ENCODE measurements at places on chromosomes 4 and X.

- H3K36me3 ChIP-seq: no peaks in the 10 kb centered on the region
- H3K4me1 ChIP-seq: peaks cover 8% of the 10 kb centered on the region
- no peak for DNase-seq
- H3K4me3 ChIP-seq: no peak overlapping the region
Measured at GRCh38 chrX:10597871-10598270, 22.5 kb downstream of the MID1 start.

DNA sequence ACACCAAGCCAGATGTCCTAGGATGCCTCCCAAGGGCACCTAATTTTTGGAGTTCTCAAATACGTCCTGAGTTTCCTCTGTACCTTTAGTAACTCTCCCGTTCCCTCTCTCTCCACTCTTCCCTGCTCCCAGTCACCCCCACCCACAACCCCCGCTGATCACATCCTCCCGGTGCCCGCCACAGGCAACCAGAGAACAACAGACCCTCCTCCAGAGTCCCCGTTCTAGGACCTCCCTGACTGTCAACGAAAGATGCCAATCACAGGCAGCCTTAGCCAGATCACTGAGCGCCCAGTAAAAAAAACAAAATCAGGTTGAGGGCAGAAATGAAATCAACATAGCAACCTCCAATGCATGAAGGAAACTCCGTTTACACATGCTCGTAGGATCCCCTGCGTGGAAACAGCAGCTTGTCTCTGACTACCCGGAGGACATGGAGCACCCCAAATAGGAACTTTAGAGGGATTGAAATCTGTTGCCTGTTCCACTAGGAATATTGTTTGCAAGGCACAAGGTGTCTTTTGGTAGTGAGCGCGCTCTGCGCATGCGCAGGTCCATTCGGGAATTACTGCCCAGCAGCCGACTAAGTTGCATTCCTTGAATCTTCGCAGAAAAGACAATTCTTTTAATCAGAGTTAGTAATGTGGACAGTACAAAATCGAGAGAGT lies at the start of gene GABRB1:
GABRB1 (plus strand) TSS at position 557 of the 668 bp plus-strand sequence.
- H3K36me3 ChIP-seq: no peaks in the 10 kb centered on the region
- DNase-seq: peak; percentile 48
- peak within 1 kb of the TSS; percentile 65 for H3K27ac ChIP-seq
- peaks cover 35% of the 10 kb centered on the region for H3K27me3 ChIP-seq
- peaks cover 17% of the 10 kb centered on the region for H3K4me1 ChIP-seq
- peak within 1 kb of the TSS; percentile 68 for H3K4me3 ChIP-seq

GRCh38 chr4:122810669-122811068 lies 16.0 kb upstream of the FGF2 start:
- H3K27me3 ChIP-seq: no peaks in the 10 kb centered on the region
- peaks cover 9% of the 10 kb centered on the region for H3K4me1 ChIP-seq
- H3K36me3 ChIP-seq: no peaks in the 10 kb centered on the region
- no peak for DNase-seq
- peak overlapping the region; percentile 36 for H3K27ac ChIP-seq
- H3K4me3 ChIP-seq: no peak overlapping the region

DNA sequence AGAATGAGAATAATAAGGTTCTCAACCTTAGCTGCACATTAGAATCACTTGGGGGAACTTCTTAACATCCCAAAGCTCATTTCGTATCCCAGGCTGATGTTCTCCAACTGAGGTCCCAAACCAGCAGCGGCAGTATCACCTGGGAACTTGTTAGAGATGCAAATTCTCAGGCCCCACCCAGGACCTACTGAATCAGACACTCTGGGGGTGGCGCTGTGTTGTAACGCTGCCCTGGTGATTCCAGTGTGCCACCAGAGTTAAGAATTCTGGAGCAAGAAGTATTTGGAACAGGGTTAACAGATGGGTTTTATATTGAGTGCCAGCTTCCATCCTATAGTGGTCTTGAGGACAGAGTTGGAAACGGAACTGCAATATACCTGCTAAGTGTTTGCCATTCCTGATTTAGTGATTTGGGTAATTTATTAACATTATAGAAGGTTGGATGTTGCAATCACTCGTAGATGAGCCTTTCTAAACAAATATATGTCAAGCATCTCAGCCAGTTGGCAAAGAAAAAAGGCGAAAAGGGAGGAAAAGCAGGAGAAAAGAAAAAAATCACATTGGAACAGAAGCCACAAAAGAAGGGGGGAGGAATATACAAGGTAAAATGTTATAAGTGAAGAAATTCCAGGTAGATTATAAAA lies 141.0 kb downstream of the ARX start:
- H3K4me3 ChIP-seq: no peak overlapping the region
- H3K4me1 ChIP-seq: no peaks in the 10 kb centered on the region
- H3K36me3 ChIP-seq: no peaks in the 10 kb centered on the region
- no peak overlapping the region for H3K27ac ChIP-seq

GRCh38 chrX:14798805-14799397 lies 74.0 kb downstream of the FANCB start:
- no peak overlapping the region for H3K4me3 ChIP-seq
- no peaks in the 10 kb centered on the region for H3K4me1 ChIP-seq
- no peak for DNase-seq

DNA sequence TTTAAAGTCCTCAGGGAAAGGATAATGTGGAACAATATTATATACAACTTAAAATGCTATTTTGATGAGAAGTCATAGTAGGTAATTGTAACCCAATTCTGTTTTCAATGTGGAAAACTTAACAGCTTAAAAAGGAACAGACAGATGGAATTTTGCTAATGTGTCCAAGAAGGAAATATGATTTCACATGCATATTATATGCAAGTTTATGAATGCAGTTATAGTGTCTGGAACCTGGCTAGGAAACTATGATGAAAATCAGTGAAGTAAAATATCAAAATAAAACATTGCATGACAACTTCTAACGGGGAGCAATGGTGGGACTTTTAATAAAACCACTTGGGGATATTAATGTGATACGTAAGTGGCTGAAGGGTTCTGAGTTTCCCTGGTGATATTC lies 152.6 kb upstream of the HAND2 start:
- no peaks in the 10 kb centered on the region for H3K36me3 ChIP-seq
- DNase-seq: no peak
- peaks cover 54% of the 10 kb centered on the region for H3K4me1 ChIP-seq
- peak overlapping the region; percentile 86 for H3K27ac ChIP-seq
- no peaks in the 10 kb centered on the region for H3K27me3 ChIP-seq

All from left ventricle myocardium inferior (tissue), 1 donor.